Vagina (tissue), 2 donors: ENCODE measurements at places on chromosomes 3 and 15.

- DNase-seq = no peak
Observed at GRCh38 chr15:82679626-82680199, 30.0 kb downstream of the AP3B2 start.

DNA sequence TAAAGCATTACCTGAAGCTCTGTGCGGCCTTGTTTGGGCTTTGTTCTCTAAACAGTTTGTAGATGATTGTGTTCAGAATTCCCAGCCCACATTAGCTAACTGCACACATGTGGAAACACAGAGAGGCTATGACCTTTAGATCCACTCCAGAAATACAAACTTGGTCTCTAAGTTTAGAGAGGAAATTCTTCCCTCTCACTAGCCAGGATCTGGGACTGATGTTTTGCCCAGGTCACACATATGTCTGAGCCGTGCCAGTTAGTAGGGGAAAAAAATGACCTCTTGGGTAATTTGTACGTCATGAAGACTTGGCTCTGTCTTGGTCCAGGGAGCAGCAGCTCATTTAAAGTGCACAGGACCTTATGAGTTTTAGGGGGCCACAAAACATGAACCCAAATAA, 223.1 kb downstream of the RBMS3 start:
- no peak for DNase-seq

DNA sequence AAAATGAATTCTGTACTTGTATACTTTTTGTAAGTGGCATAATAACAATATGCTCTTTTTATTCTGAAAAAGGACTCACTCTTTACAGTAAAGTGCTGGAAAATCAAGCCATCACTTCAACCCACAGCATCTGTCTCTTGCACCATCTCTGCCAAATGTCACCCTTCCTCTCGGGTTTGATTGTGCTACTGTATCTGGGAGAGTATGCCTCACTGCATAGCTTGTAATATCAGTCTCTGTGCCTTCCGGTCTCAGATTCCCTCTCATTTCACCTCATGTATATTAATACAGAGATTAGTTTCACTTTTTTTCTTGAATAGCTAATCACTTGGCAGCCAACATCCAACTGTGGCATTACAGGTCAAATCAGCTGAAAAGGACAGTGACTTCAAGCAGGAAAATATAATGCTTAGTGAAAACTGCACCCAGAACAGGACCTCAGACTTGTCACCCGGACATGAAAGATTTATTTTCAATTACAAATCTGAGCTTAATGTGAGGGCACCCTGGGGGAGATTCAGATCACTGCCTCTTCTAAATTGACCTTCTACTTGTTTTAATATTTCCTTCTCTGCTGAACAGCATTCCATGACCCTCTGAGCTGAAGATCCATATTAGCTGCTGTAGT, 605.8 kb upstream of the NAALADL2 start:
- no peak for DNase-seq

DNA sequence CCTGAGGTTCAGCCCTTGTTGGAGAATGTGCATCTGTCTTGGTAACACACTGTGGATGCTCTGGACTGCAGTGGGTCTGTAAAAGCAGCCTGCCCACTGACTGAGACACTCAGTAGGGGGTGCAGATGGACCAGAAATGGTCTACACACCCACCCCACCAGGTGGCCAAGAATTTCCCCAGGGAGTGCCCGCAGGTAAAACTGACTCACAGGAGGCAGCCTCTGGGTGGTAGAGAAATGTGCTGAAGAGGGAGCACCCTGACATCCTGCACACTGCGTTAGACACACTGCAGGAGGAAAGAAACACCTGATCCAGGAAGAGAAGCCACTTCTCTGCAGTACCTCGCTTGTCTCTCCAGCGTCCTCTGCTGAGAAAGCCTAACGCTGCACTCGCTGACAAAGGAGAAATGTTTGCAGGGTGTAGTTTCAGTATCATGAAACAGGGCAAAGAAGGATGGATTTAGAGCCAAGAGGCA, 109.5 kb upstream of the ABHD17C start:
- DNase-seq = no peak

- no peak for DNase-seq
Observed at GRCh38 chr3:195885036-195885891, 23.1 kb downstream of the TNK2 start.

- no peak for DNase-seq
Observed at GRCh38 chr15:88032787-88033186, 223.8 kb downstream of the NTRK3 start.

DNA sequence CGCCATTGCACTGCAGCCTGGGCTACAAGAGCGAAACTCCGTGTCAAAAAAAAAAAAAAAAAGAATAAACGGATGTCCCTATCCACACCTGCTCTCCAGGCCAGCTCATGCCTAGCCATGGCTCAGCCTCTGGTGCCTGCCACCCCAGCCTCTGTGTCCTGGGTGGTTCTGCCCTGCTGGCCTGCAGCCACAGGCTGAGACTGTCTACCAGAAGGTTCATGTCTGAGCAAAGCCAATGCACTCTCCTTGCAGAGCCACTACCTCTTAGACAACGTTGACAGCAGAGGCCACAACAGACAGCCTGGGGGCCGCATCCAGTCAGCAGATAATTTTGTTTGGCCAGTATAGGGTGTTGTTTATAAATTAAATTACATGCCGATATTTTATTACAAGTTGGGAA, 127.7 kb downstream of the ASB7 start:
- DNase-seq = no peak

DNA sequence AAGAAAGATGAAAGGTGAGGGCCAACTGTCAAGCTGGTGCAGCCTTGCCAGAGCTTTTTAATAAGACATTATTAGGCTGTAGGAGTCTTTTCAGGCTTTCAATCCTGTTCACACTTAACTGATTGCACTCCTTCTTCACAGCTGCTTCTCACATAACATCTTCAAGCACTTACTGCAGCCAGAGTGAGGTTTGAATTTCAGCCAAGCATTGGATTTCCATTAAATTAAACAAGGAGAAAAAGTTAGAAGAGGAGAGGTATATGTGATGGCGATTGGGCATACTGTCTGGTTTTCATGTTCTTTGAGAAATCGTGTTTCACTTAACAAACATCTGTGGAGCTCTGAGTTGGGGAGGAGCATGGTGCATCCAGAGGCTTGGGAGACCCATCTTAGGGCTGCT, 392.8 kb upstream of the LRRC3B start:
- no peak for DNase-seq

GRCh38 chr15:74657846-74658245, 38.0 kb downstream of the EDC3 start:
- no peak for DNase-seq

DNA sequence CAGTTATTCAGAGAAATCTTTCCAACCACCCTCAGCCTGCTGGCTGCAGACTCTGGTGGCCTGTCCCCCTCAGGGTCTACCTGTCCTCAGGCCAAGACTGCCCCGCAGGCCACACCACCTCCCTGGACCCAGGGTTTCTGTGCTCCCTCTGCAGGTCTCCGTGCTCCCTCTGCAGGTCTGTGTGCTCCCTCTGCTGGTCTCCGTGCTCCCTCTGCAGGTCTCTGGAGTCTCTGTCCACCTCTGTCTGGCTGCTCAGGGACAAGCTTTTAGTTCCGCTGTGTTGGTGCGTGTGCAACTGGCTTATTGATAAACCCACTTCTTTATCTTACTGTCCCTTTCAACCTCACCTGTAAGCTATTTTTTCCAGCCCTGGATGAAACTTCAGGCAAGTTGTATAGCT, 30.1 kb downstream of the BDH1 start:
- no peak for DNase-seq

DNA sequence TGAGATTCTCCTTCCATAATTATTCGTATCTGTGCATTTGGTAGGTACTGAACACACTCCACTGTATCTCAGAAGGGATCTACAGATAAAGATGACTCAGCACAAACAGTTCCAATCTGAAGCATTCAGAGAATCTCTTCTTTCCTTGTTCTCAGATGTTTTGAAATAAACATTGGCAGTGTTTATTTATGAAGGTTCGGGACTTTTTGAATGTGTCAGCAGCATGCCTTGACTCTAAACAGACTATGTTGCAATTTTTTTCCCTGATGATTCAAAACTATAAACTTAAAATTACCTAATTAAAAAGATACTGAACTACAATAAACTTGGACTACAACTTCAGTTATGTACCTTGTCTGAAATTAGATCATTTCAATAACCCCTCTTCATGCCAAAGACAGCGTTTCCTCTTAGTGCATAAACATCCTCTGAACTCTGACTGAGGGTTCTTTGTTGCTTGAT, 612.9 kb upstream of the TBL1XR1 start:
- no peak for DNase-seq

DNA sequence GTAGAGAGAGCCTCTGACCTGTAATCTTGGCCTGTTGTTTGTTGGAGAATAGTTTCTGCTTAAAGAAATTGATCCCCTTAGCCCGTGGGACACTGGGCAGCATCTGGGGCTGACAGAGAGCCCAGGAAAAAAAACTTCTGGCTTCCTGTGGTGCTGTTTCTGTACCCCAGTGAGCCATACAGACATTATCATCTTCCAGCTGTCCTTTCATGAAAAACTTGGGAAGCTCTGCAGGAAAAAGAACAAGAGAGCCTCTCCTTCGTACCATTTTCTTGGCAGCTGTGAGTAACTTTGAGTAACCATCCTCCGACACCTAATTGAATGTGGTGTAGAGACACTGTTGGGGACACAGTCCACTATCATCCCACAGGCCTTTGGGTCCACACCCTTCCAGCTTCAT, 333.0 kb downstream of the SHQ1 start:
- no peak for DNase-seq

DNA sequence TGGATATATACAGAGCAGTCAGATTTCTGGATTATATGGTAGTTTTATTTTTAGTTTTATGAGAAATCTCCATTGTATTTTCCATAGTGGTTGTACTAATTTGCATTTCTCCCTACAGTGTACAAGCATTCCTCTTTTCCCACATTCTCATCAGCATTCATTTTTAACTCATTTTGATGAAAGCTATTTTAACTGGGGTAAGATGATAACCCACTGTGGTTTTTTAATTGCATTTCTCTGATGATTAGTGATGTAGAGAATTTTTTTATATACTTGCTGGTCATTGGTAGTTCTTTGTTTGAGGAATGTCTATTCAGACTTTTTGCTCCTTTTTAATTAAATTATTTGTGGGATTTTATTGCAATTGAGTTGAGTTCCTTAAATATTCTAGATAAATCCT, 903.6 kb downstream of the DIPK2A start:
- no peak for DNase-seq

DNA sequence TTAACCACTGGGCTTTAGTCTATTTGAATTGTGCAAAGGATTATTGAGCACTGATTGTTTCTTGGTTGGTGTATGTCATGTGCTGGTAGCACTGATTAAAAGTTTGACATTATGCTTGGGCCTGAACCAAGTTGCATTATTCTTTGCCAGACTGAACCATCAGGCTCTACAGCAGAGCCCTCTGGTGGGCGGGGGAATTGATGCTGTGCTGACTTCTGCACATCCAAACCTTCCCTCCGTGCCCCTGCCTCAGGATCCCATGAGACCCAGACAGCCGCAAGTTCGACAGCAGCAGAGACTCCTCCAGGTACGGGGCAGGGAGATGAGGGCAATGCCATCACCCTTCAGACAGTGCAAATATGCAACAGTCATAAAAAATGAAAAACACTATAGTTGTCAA, 28.4 kb upstream of the P2RY12 start:
- DNase-seq = no peak

DNA sequence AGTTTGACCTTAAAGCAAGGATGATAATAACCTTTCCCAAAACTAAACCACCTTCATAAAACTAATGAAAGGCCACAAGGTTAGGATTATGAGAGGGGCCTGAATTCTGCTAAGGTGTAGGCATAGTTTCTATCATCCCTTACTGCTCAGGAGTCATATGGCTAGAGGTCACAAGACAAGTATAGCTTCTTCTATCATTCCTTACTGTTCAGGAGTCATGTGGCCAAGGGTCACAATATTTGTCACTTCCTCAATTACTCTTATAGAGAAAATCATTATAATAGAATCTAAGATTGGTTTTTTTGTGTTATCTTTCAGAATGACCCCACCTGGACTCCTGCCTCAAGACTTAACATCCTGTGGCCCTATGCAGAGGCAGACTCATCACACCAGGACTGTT, 36.6 kb downstream of the HERC1 start:
- DNase-seq = no peak

- no peak for DNase-seq
Observed at GRCh38 chr15:53833134-53833624, 73.7 kb upstream of the WDR72 start.

DNA sequence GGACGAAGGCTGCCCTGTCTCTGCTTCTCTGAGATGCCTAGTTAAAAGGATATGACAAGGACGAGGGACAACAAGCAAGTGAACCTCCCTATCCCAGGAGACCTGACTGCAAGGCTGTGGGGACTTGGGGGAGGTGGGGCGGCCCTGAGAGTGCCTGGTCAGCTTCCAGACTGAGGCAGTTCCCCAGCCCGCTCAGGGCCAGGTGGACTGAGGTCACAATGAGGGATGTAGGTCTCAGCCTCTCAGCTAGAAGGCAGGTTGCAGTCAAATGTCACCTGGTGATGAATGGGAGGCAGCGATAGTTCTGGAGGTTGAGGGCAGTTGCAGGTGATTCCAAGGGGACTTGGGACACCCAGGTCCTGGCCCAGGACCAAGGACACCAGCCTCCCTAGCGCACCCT, 30.6 kb downstream of the TKT start:
- DNase-seq = no peak

- no peak for DNase-seq
Observed at GRCh38 chr15:57578288-57578900, 13.3 kb upstream of the MYZAP start.

GRCh38 chr3:17742880-17743657, 638 bp upstream of the TBC1D5 start:
- no peak for DNase-seq

GRCh38 chr15:61159901-61160300, 69.2 kb downstream of the RORA start:
- no peak for DNase-seq

DNA sequence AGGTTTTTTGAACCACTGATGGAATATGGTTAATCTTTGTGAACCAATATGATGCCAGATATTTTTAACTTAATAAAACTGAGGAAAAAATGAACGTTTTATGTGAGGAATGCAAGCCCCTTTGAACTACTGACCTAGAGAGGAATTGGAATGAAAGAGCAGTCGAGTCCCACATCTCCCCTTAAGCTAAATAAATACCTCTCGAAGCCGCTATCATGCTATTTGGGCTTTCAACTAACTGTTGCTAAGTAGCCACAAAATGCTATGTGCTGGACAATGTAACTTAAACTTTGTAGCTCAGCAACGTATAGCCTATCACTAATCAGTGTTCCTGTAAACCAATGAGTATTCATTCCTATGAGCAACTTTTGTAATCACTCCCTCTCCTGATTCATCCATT, 1037.2 kb downstream of the SQOR start:
- DNase-seq = no peak
